Stimulated activated CD4-positive, alpha-beta T cell treated with anti-CD3 and anti-CD28 coated beads, Interleukin-4, amount 100 ng/mL, for 24 hours (primary cell): ENCODE measurements at places on chromosomes 11 and 22.

DNA sequence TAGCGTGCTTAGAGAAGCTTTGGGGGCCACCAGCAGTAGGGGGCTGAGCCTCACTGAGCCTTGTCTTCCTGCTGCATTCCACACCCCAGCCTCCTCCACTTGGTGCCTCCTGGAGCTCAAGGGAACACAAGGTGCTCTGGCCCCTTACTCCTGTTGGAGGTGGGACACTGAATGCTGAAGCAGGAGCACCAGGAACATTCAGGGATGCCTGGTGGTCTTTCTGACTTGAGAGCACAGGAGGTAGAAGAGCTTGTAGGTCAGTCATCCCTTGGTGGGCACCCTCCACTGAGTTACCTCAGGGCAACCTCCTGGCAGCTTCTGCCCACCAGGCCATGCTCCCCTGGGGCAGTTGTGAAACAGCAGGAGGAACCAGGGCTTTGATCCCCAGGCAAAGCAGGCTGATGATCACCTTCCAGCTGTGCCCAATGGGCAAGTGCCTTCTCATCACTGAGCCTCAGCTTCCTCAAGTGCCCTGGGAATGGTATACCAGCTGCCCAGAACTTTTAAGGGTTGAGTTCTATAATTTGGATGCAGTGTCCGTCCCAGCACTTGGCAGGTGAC is 50.1 kb downstream of the CABIN1 start:
- no peak for DNase-seq

DNA sequence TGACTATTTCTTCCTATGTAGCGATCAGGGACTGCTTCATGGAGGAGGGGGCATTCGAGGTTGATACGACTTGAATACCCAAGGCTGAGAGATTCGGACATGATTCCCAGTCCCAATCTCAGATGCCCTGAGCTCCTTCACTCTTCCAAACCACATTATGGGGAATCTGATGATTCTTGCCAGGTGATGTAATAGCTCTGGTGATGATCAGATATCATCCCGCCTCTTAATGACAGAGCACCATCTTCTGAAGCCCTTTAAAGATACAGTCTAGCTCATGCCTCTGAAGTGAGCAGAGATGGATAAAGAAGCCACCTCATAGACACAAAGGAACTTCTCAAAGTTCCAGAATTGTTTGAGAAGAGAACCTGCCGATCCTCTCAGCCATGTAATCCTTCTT is 8.9 kb upstream of the CLMP start:
- no peak for DNase-seq

DNA sequence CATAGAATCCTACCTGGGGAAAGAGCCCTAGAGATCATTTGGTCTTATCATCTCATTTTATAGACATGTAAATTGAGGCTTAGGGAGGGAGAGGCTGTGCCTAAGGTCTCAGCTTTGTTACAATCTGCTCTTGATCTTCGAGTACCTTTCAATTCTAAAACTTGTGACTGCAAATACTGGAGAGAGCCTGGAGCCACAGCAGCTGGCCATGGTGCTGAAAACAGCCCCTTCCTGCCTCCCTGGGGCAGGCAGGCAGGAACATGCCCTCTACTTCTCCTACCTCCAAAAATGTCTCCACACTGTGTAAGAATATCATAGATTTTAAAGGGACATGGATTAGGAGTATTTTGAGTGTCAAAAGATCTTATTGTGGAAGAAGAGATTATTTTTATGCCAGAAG is 52.2 kb downstream of the C22orf42 start:
- no peak for DNase-seq

DNA sequence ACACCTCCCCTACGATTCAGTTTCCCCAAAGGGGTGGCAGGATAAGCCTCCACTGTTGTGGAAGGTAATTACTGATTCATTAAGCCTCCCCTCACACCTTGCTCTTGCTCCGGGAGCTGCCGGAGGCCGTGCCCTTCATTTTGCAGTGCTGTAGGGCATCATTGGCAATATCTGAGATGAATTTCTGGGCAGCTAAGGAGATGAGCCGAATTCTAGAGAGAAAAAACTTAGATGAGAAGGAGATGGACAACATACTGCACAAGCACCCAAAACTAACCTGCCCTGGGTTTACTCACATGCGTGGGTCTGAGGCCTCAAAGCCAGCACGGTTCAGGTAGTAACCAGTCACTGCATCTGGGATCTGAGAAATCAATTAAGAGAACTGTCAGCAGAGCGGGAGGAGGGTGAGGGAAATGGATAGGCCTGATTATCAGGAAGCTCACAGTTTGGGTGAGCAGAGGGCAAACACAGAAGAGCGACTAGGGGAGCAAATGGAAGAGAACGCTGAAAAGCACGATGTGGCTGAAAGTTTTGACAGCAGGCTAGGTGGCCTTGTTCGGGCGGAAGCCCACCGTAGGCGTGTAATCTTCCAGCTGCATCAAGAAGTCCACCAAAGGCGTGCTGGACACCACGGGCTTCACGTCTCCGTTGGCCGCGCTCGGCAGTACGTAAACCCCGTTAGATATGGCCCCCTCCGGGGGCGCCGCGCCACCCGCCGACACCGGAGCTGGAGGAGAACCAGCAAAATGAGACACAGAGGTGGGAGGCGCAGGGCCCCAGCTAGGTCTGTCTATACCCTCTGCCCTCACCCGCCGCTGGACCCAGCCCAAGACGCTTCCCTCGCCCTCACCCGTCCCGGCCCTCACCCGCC is 689 bp downstream of the TAF10 start:
- DNase-seq = peak; percentile 34

DNA sequence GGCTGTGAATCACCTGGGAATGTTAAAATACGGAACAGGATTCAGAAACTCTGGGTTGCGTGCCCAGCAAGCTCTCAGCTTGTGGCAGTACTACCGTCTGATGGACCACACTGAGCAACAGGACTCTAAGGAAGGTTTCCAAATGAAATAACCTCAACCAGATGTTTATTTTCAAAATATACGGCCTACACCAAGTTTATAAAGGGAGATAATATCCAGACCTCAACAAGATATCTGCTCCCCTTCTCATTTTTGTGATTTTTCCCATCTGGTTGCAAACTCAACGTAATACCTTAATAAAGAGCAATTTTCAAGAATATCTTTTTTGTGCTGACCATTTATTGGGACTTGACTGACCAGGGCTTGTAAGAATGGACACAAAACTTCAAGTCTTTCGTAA is 49.4 kb downstream of the SLC25A17 start:
- no peak for DNase-seq

GRCh38 chr11:131916638-131917037 is 546.2 kb downstream of the NTM start:
- no peak for DNase-seq

GRCh38 chr11:128269466-128269865 is 317.9 kb downstream of the ETS1 start:
- no peak for DNase-seq

DNA sequence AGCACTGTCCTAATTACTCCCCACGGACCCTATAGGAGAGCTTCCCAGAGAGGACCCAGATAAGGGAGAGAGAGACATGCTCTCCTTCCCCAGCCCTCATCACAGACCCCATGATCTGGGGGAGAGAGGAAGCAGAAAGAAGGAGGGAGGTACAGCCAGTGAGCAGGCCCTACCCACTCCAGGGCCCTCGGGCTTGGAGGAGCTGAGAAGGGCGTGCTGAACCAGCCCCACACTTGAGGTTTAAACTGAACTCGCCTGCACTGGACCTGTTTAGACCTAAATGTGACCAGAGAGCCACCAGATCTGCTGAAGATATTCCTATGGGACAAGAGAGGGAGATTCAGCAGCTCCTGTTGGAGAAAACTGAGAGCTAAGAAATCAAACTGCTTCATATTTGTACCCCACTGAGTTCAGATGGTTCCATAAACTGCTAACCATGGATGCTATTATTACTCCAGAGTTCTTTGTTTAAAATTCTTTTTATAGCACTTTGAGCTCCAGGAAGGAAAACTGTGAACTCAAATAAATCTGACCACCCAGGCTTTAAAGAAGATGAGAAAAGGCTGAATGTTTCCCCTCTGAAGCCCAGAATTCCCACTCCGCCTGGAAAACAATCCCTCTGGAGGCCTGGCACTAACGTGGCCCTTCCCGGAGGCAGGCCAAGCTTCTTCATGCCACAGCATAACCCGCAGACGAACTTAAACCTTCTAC is 67.2 kb downstream of the EFCAB6 start:
- DNase-seq = no peak

GRCh38 chr11:19429108-19429760 is 188.5 kb upstream of the E2F8 start:
- DNase-seq = no peak

DNA sequence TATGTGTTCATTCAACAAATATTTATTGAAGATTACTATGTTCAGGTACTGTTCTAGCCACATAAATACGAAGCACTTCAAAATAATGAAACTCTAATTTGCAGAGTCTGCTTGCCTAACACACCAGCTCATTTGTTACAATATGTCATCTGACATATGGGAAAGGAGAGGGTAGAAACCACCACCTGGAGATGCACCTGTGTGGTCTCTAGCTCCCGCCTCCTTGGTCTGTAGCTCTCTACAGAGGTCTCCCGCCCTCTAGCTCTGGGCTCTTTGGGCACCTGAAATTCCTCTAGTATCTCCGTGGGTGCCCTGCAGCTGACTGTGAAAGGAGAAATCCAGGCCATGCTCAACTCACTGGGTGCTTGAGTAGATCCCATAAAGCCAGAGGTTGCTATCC is 51.4 kb upstream of the DBX1 start:
- no peak for DNase-seq

GRCh38 chr22:50595189-50595588 is 5.4 kb upstream of the MAPK8IP2 start:
- DNase-seq = no peak

DNA sequence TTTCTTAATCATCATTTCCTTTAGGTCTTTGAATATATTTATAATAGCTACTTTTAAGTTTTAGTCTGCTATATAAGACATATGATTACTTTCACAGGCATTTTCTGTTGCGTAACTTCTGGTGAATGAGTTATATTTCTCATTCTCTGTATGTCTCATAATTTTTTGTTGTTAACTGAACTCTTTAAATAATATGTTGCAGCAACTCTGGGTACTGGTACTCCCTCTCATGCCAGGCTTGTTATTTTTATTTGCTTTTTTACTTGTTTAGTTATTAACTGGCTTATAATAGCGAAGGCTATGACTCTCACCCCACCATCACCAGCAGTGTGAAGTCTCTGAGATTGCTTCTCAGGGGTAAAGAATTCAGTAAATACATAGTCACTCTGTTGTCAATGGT is 524.2 kb upstream of the CHORDC1 start:
- DNase-seq = no peak

GRCh38 chr22:30452861-30453260 is 19.0 kb downstream of the SEC14L3 start:
- DNase-seq = no peak

GRCh38 chr11:118239509-118240205 is 12.5 kb downstream of the MPZL3 start:
- no peak for DNase-seq

DNA sequence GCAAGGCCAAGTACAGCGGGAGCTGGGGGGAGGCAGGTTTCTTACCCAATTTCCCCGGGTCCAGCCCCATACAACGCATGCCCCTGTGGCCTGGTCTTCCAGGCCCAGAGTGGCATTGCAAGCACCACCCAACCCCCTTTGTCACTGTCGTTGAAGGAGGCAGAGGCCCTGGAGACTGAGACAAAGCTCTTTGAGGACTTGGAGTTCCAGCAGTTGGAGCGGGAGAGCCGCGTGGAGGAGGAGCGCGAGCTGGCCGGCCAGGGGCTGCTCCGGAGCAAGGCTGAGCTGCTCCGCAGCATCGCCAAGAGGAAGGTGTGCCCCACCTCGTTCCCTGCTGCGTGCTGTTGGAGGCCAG is 27.8 kb downstream of the PHLDB1 start:
- DNase-seq = no peak

GRCh38 chr11:78397398-78397797 is 20.2 kb downstream of the GAB2 start:
- DNase-seq = no peak

GRCh38 chr11:18056561-18057181 is 10.6 kb upstream of the TPH1 start:
- DNase-seq = no peak

- no peak for DNase-seq
Observed at GRCh38 chr22:45602824-45603595, 68.6 kb upstream of the ATXN10 start.

- DNase-seq = no peak
Observed at GRCh38 chr11:116169776-116170175, 603.0 kb downstream of the BUD13 start.

DNA sequence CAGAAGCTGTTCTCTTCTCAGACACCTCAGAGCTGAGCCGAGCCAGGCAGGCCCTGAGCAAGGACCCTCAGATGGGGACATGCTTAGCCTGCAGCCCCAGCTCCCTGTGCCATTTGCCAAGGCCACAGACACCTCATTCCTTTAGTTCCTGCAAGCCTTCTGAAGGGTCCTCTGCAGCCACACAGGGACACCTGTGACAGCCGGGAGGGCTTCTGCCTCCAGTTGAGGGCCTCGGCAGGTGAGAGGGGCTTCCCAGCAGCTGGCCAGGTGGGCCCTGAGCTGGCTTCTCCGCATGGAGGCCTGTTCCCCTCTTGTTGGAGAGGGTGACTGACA is 18.2 kb downstream of the INCENP start:
- DNase-seq = no peak

- no peak for DNase-seq
Observed at GRCh38 chr11:707817-708420, 1.9 kb downstream of the EPS8L2 start.

DNA sequence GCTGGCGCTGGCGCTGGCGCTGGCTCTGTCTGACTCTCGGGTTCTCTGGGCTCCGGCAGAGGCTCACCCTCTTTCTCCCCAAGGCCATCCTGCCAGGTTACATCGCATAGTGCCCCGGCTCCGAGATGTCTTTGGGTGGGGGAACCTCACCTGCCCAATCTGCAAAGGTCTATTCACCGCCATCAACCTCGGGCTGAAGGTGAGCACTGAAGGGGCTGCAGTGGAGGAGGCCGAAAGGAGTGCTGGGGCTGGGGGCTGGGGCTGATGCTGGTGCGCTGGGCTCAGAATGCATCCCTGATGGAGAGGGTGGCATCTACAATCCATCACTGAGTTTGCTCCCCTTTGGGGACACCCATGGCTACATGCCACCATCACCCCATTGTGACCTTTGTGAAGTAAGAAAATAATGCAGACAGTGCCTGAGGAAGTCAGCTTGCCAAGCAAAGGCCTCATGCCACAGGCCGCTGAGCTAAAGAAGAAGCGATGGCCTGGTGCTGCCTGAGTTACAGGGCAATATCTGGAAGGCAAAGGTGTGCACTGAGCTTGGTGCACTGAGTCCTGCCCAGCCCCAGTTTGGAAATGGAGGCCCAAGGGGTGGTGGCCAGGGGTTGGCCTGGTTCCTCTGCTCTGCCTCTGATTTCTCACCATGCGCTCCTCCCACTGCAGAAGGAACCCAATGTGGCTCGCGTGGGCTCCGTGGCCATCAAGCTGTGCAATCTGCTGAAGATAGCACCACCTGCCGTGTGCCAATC is 620 bp downstream of the SMPD1 start:
- DNase-seq = no peak
